A549 (cell line): ENCODE measurements at places on chromosomes 6 and 20. TPM values are rescaled to one million over a fixed set of nuclear protein-coding genes. Genes with fewer than 3 reads are reported as not detected.

SLC35D3 gene
- not detected in 3 replicates for polyA plus RNA-seq

- no peak for DNase-seq
Observed at GRCh38 chr6:24655215-24655614, 9.2 kb upstream of the KIAA0319 start.

DNA sequence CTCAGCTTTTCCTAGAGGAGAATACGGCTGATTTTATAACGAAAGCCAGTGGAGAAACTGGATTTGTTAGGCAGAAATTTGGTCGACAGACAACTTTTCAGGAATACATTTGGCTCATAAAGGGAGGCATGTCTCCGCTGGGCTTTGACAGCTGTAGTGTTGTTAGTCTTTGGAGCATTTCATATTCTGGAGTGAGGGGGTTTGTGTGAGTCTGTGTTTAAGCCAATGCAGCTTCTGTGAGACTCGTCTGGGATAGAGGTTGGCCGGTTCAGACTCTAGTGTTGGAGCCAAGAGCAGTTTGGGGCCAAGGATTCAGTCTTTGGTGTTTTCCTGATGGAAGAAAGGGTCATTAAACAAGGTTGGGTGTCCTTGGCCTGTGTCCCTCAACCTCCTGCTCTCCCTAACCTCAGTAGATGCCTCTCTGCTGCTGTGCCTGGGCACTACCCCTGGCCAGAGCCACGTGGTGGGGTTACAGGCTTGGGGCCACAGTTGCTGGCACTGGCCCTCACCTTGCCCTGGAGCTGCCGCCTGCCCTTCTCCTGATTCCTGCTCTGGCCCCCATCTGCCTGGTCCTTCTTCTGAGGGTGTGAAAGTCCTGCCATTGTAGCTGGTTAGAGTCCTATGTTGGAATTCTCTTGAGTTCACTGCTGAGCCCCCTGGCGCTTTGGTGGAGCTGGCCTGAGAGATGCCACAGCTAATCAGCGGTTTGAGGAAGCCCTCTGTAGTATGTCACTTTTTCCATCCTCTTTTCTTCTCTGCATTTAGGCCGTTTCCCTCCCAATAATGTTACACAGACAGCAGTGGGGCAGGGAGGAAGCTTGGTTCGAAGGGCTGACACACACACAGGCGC lies 6.9 kb downstream of the PTK7 start:
- no peak for DNase-seq

DNA sequence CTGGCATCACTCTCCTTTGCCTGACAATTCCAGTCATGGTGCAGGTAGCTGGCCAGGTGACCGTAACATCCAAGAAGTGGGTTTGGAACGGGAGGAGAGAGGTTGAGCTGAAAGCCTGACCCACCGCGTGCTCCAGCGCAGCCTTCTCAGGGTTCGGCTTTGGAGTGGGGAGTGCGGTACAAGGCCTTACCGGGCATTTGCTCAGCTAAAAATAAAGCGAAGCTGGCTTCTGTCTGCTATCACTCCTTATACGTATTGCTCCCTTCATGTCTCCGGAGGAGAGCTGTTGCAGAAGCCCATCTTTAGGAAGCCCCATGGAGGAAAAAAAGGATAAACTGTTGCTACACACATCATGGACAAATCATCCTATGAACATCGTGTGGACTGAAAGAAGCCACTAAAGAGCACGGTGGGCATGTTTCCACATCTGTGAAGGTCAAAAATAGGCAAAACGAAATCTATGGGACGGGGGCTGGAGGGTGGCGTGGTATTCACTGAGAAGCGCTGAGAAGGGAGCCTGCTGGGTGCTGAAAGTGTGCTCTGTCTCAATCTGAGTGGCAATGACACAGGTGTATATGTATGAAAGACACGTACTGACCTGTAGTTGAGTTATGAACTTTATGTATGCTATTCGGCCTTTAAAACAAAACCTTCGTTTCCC lies 57.2 kb upstream of the TAB2 start:
- DNase-seq, result no peak

DNA sequence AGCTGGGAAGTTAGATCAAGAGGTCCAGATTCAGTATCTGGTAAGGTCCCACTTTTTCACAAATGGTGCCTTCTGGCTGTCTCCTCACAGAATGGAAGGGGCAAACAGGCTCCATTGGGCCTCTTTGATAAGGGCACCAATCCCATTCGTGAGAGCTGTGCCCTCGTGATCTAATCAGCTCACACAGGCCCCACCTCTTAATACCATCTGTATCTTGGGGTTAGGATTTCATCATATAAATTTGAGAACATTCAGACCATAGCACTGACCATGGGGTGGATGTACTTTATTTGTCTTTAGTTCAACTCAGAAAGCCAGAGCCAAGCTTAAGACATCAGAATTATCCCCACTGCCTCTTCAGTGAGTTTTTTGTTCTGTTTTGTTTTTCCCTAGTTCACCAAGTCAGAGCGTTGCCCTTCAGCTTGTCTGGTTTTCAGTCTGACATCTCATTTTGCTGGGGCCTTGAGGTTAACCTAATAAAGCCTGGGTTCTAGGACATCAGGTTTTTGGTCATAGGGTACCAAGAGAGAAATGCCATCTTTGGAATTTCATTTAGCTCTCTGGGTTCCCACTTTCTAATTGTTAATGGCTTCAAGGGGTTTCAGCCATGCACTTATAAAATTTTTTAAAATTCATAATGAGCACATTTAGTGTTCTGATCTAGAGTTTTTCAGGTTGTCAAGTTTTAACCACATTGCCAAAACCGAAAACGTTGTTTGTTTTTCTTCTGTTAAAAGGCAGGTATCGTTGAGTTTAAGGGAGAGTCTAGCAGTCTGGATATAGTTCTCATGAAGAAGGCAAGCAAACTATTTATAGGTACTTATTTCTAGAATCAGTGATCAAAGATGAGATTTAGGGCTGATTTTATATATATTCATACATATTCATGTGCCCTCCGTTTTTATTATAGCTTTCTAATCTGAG lies 19.0 kb downstream of the SENP6 start:
- no peak for DNase-seq

DNAAF9 gene
- 4.3 to 6.2 TPM (median 4.9 TPM) in 3 replicates for polyA plus RNA-seq

DNA sequence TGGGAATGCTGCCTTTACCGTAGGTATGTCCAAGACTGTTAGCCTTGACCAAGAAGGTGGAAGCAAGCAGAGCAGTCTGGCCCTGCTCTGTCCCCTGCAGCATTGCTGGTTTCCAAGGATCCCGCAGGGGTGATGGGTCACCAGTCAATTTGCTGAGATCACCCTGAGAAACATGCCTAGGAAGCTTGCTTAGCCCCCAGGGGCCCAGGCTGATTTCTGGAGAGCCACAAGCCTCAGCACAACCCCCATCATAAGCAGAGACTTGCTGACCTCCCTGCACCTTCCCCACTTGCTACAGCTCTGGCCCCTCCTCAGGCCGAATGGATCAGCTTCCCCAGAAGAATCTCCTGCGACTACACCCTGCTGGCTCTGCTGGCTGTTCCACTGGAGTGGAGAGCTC lies 21.5 kb downstream of the ARHGAP40 start:
- DNase-seq, result no peak

- DNase-seq, result no peak
Observed at GRCh38 chr6:11778036-11778435, 567 bp downstream of the ADTRP start.

PAK5 gene
- polyA plus RNA-seq, result not detected in 3 replicates
